ENCODE measurements at places on chromosomes 7 and 10.

GRCh38 chr10:72407471-72407870 is 52.8 kb upstream of the DNAJB12 start:
- DNase-seq, result no peak

DNA sequence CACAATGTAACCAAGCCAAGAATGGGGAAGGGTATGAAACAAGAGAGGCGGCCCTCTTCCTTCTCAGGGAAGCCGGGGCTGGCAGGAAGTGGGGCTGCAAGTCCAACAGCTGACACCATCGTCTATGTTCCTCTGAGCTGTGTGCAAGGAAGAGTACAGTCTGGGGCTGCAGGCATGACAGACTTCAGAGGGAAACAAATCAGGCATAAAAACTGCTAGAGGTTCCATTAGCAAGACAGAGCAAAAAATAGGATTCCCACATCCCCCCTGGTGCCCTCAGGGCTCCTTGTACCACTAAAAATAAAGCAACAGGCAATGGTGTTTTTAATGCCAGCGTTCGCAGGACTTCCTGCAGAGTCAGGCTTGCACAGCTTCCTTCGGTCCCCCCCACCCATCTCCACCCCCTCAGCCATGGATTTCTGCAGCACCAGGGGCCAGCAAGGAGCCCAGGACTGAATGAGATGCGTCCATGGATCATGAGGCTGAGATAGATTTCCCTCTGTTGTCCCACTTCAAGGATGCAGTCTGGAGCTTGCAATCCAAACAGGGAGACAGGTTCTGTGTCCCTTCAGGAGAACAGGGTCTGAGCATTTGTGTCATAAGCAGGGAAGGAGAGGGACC is 34.6 kb downstream of the KCNMA1 start:
- no peak for DNase-seq

GRCh38 chr7:67100956-67101361 is 104.3 kb downstream of the TYW1 start:
- peak; percentile 15 for DNase-seq

DNA sequence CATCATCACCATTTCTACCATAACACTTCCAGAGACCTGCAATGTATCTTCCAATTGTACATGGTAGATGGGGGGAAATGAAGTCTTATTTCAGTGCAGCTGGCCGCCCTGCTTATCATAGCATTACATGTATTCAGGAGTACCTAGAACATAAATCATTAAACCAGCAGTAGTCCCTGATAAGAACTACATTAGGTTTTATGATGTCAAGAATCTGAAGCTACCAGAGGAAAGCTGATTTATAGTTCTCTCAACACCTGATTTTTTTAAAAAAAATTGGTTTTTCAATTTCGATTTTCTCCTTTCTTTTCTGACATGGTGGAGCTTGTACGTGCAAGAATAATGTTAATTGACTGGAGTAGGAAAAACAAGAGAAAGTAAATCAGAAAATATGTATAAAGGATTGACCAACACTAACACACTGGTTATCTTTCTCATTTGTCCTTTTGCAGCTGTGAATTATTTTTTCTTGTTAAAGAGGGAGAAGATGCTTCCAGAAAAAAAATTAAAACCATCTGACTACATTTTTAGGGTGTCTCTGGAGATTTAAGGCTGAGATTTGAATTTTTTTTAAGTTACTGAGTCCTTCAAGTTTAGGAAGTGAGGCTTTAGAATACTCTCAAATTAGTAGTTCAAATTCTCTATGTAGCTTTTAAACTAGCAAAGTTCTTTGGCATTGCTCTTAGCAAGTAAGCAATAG is 59.1 kb downstream of the CSTF2T start:
- peak; percentile 40 for DNase-seq

- DNase-seq, result no peak
These were observed 293.0 kb upstream of the AKR1E2 start for GRCh38 chr10:4532976-4533375.

- no peak for DNase-seq
These were observed 80.3 kb downstream of the KLF6 start for GRCh38 chr10:3704565-3705325.

- no peak for DNase-seq
These were observed 148.2 kb downstream of the ETV1 start for GRCh38 chr7:13841284-13841683.

All from HEK293T (cell line).